ENCODE measurements at places on chromosomes 6 and 20. TPM values are rescaled to one million over a fixed set of nuclear protein-coding genes. Genes with fewer than 3 reads are reported as not detected.

Gene SNX21
- 14.5 TPM for total RNA-seq

Gene PXMP4
- total RNA-seq = 2.4 TPM

Gene POU5F1
- 1.2 TPM for total RNA-seq

Gene NKX2-2
- not detected for total RNA-seq

Gene IDH3B
- 142 TPM for total RNA-seq

Gene DDR1
- total RNA-seq = 283 TPM

Gene STMND1
- not detected for total RNA-seq

Gene PBOV1
- not detected for total RNA-seq

Gene RNF144B
- 16.9 TPM for total RNA-seq

Gene FAM83C
- total RNA-seq = 1.0 TPM

Gene ENPP1
- 0.08 TPM for total RNA-seq

Gene ZNF831
- total RNA-seq = not detected

Gene MRPS18A
- total RNA-seq = 55.4 TPM

Gene THBD
- 30.9 TPM for total RNA-seq

Measured in hair follicular keratinocyte (primary cell).